ENCODE measurements at places on chromosomes 4 and X.

- DNase-seq = no peak
Observed at GRCh38 chr4:51842167-51842553, 793 bp upstream of the DCUN1D4 start.

- DNase-seq = no peak
Observed at GRCh38 chrX:150364347-150365050, 1.4 kb downstream of the MAMLD1 start.

GRCh38 chr4:169854090-169854489 is 96.3 kb upstream of the HPF1 start:
- no peak for DNase-seq

GRCh38 chr4:122963216-122963615 is 40.8 kb upstream of the NUDT6 start:
- DNase-seq = peak; percentile 15

- DNase-seq = no peak
Observed at GRCh38 chr4:42709392-42710065, 52.6 kb upstream of the ATP8A1 start.

- DNase-seq = no peak
Observed at GRCh38 chr4:38693569-38693968, 29.6 kb downstream of the KLF3 start.

GRCh38 chrX:11757397-11757718 is 679 bp upstream of the MSL3 start:
- DNase-seq = no peak

DNA sequence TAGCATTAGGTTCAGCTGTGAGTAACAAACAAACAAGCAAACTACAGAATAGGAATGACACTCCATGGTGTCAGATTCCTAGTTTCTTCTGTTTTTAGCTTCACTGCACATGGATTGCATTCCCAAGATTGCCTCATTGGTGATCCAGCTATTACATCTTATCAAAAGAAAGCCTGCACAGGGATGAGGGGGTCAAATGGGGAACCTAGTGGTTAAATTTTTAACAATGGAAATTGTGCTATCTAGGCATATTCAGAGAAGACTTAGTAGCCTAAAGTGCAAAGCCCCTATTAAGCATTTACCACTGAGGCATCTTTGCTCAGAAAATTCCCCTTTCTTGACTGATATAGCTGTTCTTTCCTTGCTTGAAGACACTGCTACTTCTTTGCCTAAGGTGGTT is 3.9 kb upstream of the TTC29 start:
- DNase-seq = no peak

GRCh38 chrX:77597511-77597910 is 150.3 kb downstream of the FGF16 start:
- DNase-seq = no peak

DNA sequence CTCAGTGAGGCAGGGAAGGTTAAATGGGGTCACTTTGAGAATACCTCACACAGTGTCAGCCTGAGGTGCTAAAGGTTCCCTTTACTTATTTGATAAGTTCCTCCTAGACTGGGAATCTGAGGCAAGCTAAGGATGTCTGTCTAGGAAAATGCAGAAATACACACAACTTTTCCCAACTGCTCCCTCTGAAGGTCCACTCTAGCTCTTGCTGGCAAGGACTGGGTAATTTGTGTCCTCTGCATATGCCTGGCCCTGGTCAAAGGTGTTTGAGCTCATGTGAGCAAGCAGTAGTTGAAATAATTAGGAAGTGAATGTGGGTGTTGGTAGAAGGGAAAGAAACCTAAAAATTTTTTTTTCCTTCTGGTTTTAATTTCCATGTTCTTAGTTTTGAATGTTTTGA is 21.3 kb downstream of the TXLNG start:
- no peak for DNase-seq

DNA sequence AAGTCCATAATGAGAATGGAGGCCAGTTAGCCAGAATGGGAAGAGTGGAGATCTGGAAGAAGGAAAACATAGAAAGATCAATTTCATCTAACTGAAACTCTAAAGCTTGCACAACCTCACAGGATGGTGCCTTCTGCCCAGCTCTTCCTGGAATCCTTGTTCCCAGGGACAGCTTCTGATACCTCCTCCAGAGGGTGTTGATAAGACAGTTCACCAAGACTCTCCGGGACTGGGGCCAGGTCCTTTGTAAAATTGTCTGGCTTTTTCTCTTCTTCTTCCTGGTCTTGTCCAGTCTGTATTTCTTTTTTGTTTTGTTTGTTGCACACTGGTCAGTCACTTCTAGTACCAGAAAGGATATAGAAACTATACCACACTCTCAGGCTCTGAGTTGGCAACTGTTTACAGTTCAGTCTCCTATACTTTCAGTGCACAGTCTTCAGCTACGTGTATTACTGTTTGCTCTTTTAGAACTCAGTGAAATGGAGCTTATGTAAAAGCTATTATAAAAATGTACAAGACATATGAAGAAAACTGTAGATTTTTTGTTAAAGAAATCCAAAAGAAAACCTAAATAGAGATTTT is 142.8 kb upstream of the RPL34 start:
- DNase-seq = no peak

- no peak for DNase-seq
Observed at GRCh38 chr4:48250343-48250742, 19.3 kb downstream of the TEC start.

GRCh38 chrX:120813982-120814381 is 61.7 kb downstream of the CT47B1 start:
- DNase-seq = no peak

GRCh38 chr4:157988641-157989040 is 184.2 kb downstream of the GASK1B start:
- no peak for DNase-seq

DNA sequence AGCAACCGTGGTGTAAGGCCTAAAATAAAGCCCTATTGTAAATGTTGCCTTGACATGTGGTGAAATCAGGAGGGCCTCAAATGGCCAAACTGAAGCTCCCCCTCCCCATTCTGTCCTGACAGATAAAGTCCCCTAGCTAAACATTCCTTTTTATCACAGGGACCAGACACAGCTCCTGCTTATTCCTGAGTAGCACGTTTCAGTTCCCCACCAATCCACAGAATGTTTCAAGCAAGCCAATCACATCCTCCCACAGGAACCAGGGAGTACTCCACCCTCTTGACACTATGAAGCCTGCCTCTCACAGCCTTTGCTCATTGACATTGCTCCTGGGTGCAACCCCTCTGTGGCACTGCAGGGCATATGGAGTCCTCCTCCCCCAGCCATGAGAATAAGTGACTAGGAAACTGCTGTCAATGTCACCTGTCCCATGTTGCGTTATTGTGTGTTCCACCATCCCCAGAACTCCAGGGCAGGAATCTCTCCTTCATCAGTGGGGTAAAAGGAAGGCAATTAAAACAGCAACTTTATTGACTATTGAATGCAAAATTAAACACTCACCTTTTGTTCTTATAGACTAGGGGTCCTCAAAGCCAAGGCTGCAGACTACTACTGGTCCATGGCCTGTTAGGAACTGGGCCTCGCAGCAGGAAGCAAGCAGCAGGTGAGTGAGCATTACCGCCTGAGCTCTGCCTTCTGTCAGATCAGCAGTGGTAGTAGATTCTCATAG is 128.1 kb downstream of the COL25A1 start:
- DNase-seq = no peak

GRCh38 chr4:63904201-63904600 is 505.0 kb downstream of the TECRL start:
- DNase-seq = no peak

- DNase-seq = no peak
Observed at GRCh38 chr4:124650614-124651013, 61.9 kb downstream of the ANKRD50 start.
